GOT3 (cell line): ENCODE measurements at places on chromosomes 4 and X.

GRCh38 chr4:99665983-99666382 is 8.4 kb upstream of the C4orf54 start:
- no peak for DNase-seq

DNA sequence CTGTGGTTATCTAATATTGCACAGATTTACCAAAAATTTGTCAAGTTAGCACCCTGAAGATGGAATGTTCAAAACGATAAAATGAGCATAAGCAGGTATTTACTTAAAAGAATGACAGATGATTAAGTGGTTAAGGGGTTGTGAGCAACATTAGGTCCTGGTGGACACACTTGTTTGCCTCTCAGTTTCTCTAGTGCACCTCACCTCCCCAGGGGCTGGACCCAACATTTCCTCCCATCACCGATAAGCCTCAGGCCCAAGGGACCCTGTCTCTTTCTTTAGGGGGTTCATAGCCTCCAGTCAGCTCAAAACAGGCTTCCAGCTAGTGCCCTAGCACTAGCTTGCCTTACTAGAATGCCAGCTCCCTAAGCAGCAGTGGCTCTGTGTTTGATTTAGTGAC is 88.0 kb downstream of the ATP11C start:
- no peak for DNase-seq

DNA sequence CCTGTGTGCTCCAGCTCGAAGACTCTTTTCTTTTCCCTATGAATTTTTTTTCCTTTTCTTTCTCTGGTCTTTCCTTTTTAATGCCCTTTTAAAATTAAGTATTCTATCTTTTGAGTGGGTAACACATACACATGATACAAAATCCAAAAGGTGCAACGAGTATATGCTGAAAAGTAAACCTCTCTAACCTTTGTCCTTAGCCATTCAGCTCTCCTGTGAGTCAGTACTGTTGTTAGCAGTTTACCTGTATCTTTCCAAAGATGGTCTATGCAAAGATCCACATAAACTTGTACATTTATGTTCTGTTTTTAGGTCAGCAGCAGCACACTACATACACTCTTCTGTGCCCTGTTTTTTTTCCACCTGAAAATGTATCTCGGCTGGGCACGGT is 28.7 kb downstream of the SLC25A43 start:
- DNase-seq, result no peak

DNA sequence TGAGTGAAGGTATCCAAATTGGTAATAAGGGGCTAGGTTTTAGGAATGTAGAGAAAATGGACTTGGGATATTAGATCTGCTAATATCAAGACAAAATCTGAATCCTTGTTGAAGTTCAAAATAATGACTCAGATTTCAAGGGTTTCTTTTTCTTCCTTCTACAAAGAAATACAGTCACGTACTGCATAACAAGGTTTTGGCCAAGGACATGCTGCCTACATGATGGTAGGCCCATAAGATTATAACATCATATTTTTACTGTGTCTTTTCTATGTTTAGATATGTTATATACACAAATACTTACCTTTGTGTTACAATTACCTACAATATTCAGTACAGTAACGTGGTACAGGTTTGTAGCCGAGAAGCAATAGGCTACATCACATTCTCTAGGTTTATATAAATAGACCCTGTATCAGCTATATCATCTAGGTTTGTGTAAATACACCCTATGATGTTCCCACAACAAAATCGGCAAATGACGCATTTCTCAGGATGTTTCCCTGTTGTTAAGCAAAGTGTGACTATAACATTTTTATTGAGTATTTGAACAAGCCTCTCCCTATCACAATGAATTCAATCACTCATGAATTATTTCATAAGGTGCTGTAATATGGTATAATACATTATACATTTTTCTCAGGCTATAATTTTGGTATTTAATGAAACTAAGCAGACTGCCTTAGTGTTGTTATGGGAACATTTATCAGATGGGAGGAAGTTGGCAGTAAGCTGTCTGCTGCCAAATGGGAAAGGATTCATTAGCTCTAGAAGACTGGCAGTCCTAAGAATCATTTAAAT is 186.3 kb downstream of the PPP3CA start:
- DNase-seq, result no peak

DNA sequence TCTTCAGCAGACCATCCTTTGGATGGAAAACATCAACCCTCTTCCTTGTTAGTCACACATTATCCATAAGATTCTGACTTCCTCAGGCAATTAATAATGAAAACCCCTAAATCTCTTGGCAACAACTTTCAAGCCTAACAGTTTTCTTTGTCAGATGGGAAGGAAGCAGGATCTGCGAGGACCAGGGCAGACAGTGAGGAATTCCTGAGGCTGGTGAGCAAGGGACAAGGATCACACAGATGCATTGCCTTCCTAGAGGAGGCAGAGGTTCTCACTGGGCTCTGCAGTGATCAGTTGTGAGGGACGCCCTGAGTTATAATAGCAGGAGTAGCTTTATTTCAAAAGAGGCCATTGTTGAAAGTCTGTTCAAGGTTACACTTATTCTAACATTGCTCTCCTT is 195.4 kb downstream of the SLIT2 start:
- DNase-seq, result no peak
